ENCODE measurements at places on chromosomes 5 and 9. TPM values are rescaled to one million over a fixed set of nuclear protein-coding genes. Genes with fewer than 3 reads are reported as not detected.

Gene RLN2
- not detected for total RNA-seq

Gene DMRT3
- total RNA-seq = not detected

Gene TEK
- total RNA-seq = 3.3 TPM

Gene FBP1
- total RNA-seq = not detected

Gene TMEM174
- total RNA-seq = not detected

Gene RABL6
- total RNA-seq = 83.4 TPM

- no peak for DNase-seq
These were observed 106.9 kb upstream of the ST8SIA4 start for GRCh38 chr5:101009758-101010519.

DNA sequence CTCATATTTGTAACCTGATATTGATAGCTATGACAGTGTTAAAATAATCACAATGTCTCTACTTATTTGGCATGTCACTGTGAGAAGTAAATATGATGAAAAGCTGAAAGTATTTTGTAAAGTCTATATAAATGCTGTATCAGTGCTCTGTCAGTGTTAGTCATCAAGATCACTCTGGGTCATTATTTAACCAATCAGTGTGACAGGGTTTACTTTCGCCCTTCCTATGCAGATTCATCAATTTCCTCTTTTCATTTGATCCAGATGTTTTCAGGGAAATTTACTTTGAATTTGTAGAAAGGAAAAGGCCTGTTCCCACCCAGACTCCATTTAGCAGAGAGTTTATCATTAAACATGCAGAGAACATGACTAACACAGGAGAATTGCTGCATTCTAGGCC lies 9.9 kb upstream of the PCSK5 start:
- peak; percentile 4 for DNase-seq

DNA sequence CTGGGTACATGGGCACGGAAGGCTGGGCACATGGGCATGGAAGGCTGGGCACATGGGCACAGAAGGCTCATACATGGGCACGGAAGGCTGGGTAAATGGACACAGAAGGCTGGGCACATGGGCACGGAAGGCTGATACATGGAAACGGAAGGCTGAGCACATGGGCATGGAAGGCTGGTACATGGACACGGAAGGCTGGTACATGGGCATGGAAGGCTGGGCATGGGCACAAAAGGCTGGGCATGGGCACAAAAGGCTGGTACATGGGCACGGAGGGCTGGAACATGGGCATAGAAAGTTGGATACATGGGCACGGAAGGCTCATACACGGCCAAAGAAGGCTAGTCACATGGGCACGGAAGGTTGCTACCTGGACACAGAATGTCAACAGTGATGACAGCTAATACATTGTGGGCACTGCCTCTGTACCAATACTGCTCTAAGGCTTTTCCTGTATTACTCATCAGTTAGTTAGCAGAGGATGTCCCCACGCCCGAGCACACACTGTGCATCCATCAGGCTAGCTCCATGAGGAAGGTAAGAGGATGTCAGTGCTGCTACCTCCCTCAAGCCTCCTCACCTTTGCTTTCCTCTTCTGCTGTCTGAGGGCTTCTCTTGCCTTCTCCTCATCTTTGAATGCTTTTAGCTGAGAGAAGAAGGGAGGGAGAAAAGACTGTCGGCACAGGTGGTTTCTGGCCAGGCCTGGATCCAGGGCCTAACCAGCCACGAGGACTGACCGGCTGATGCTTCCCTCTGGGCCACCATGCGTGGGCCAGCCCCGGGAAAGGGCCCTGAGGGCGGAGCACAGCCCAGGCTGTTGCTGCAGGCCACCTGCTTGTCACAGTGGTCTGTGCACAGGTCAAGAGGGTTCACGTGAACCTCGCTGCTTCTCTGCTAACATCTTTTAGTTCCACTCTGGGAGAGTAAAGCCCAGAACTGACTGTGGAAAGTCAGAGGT lies 14.3 kb downstream of the GPX3 start:
- DNase-seq = no peak

- no peak for DNase-seq
These were observed 14.2 kb upstream of the SEC16A start for GRCh38 chr9:136496801-136497620.

- DNase-seq = no peak
These were observed 959 bp upstream of the FBXL17 start for GRCh38 chr5:108382784-108383330.

DNA sequence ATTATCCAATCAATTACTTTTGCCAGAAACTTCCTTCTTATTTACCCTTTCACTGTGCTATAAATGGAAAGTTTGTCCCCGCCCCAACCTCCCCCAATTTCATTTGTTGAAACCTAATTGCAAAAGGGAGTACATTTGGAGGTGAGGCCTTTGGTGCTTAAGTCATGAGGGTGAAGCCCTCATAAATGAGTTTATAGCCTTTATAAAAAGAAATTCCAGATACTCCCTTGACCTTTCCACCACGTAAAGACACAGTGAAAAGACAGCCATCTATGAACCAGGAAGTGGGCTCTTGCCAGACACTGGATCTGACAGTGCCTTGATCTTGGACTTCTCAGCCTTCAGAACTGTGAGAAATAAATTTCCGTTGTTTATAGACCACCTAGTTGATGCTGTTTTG lies 82.3 kb downstream of the NUDT12 start:
- DNase-seq = no peak

GRCh38 chr5:122056913-122057312 lies 21.1 kb downstream of the LOX start:
- no peak for DNase-seq

GRCh38 chr5:144254552-144254951 lies 83.9 kb downstream of the KCTD16 start:
- no peak for DNase-seq

DNA sequence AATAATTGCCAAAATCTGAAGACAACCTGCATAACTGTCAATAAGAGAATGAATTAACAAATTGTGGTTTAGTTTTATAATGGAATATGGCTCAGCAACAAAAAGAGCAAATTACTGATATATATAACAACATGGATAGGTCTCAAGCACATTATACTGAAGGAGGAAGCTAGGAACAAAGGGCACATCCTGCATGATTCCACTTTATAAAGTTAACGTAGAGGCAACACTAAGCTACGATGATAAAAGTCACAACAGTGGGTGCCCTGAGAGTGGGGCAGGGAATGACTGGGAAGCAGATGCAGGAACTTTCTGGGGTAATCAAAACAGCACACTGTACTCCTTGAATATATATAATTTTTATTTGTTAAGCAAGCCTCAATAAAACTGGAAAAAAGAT lies 165.2 kb downstream of the RMI1 start:
- no peak for DNase-seq

DNA sequence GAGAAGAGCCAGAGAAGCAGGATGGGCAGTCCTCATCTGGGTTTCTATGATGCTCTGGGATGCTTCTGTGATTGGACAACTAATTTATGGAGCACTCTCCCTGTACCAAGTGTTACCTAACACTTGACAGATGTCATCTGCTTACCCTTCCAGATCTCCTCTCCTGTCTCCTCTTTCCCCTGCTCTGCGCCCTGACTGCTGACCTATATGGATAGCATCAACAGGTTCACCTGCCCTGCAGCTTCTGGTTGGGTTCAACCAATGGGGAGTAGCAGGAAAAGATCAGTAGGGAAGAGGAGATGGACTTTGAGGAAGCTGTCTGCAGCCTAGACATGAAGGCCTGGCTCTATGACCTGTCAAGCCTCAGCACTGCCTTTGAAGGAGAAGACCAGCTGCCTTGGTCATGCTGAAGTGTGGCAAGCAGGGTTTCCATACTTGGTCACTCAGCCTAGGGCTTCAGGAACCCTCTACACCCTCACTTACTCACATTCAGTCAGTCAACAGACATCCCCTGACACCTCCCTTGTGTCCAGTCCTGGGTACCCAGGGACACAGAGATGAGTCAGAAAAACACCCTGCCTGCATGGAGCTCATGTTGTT lies 11.3 kb upstream of the P4HA2 start:
- DNase-seq = no peak

GRCh38 chr9:124475158-124475867 lies 25.1 kb downstream of the ADGRD2 start:
- DNase-seq = no peak

- DNase-seq = no peak
These were observed 12.6 kb downstream of the NR2F1 start for GRCh38 chr5:93595420-93596147.

- peak; percentile 77 for DNase-seq
These were observed 929 bp downstream of the SH3PXD2B start for GRCh38 chr5:172453206-172453985.

GRCh38 chr5:40841068-40841805 lies at the start of gene CARD6:
CARD6 (plus strand) TSS chr5:40841367; CDS start chr5:40841383, 16 bp downstream.
- peak; percentile 54 for DNase-seq

GRCh38 chr9:127877566-127877998 lies at the start of gene AK1:
AK1 (minus strand) TSS chr9:127877675; CDS start chr9:127874617, 3,058 bp downstream.
- peak; percentile 53 for DNase-seq

- no peak for DNase-seq
These were observed 259.7 kb downstream of the CDH10 start for GRCh38 chr5:24385070-24385469.

GRCh38 chr9:133774799-133775198 lies 36.6 kb upstream of the SARDH start:
- DNase-seq = no peak

DNA sequence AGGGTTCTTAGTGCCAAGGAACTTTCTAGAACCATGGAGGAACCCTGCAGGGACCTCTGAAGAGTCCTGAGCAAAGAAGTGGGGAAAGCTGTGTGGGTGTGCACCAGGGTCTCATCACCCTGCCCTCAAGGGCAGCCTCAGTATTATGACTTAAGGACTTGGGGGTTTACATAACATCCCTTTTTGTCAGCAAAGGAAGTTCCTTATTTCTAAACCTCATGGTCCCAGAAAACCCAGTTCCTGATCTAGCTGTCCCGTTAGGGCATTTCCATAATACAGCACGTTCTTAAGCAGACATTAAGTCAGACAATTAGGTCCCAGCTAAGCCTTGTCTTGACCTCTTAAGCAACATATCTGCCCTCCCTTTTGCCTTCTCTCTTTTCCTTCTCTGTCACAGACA lies 57.3 kb downstream of the DAPK1 start:
- no peak for DNase-seq

GRCh38 chr9:114246558-114246957 lies 76.3 kb upstream of the ORM1 start:
- DNase-seq = peak; percentile 60

GRCh38 chr5:120988941-120989340 lies 524.8 kb downstream of the PRR16 start:
- no peak for DNase-seq

GRCh38 chr5:165844571-165844970 lies 2339.2 kb downstream of the MAT2B start:
- no peak for DNase-seq
